8988T (cell line): ENCODE measurements at places on chromosomes 7 and 10.

- no peak for DNase-seq
Measured at GRCh38 chr7:2373124-2373556, 18.5 kb downstream of the EIF3B start.

- DNase-seq, result no peak
Measured at GRCh38 chr10:132627666-132628531, 90.3 kb downstream of the INPP5A start.

DNA sequence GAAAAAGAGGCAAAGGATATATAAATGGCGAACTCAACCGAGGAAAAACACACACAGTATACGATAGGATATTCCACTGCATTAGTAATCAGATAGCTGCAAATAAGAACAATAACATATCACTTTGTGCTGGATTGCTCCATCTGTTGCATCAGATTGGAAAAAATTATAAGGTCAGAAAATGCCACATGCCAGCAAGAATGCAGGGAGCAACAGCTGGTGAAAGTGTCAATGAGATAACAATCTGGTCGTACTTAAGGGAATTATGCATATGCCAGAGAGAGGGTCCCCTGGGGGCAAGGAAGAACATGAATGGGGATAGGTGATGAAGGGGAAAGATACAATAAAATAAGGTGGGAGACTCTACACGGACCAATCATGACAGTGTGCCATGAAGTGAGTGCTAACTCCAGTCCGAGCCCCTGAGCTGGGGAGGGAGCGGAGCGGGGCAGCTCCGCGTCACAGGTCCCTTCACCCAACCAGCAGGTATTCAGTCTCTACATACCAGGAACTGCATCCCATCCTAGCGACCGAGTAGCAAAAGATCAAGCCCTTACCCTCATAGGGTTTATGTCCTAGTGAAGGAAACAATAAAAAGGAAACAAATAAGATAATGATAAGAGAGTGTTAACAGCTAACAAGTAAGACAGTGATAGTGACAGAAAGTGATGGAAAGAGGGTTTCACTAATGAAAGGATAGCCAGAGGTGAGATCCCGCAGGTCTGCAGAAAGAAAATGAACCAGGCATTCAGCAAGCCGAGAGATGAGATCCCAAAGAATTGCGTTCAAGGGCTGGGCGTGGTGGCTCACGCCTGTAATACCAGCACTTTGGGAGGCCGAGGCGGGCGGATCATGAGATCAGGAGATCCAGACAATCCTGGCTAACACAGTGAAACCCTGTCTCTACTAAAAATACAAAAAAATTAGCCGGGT is 9.4 kb downstream of the MPP7 start:
- no peak for DNase-seq

DNA sequence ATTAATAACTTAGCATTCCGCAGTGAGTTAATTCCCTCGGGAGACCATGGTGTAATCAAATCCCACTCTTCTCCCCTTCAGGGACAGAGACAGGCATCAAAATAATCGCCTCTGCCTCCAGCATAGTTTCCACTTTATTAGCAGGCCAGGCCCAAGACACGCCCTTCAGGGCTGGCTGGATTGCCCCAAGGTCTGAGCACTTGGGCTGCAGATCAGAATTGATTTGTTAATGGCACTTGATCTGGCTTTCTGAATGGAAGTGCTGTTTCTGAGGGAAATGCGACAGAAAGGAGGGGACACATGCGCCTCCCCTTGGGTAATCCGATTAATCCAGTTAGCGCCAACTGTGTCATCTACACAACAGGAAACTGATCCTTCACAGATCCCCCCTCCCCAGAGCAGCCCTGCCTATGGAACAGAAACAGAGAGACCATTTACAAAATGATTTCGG is 15.6 kb downstream of the CHAT start:
- no peak for DNase-seq

GRCh38 chr7:149731207-149731955 is 42.0 kb downstream of the ZNF467 start:
- DNase-seq, result no peak

- no peak for DNase-seq
Measured at GRCh38 chr10:1141701-1142100, 85.5 kb downstream of the WDR37 start.
